CD8-positive, alpha-beta memory T cell (primary cell): ENCODE measurements at places on chromosomes 3 and 15. TPM values are rescaled to one million over a fixed set of nuclear protein-coding genes. Genes with fewer than 3 reads are reported as not detected.

- DNase-seq: no peak
Measured at GRCh38 chr3:44762170-44762677, 630 bp downstream of the KIF15 start.

DNA sequence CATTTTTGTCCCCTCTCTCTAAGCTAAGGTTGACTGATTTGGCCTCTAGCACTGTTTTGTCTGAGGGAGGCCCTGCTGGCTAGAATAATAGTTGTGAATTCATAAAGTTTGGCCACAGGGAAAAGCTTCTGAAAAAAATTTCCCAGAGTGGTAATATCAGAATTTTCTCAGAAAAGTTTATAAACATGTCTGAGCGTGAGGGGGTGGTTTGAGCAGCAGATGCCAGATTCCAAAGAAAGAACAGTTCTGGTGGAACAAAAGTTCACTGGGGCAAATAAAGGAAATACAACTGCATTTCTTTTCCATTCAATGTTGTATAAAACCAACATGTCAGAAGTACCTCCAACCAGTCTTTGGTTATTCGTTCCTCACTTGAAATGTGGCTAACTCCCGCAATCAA, 61.2 kb downstream of the CLDN1 start:
- no peak for DNase-seq

GRCh38 chr3:194633349-194634004, at the start of gene TMEM44:
TSS of gene TMEM44 (minus strand) at chr3:194633419. CDS start at chr3:194633215, 204 bp downstream.
- DNase-seq: peak; percentile 42

The ADAMTS17 gene
- 1.2 TPM for total RNA-seq

DNA sequence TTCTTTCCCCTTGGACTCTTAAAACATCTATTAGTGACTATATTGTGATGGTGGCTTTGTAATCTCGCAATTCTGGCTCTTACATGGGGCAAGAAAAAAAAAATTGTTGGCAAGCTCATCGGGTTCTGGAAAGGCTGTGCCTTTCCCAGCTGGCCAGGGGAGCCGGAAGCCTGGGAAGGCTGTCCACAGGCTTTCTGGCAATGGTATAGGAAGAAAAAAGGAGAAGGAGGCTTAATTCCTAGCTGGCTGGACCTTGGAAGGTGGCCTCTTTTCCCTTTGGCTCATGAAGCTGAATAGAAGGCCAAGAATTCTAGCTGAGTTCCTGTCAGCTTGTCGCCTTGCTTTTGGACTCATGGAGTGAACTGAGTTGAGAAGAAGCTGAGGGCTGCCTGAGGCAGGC, 243.5 kb upstream of the SEMA6D start:
- no peak for DNase-seq

DNA sequence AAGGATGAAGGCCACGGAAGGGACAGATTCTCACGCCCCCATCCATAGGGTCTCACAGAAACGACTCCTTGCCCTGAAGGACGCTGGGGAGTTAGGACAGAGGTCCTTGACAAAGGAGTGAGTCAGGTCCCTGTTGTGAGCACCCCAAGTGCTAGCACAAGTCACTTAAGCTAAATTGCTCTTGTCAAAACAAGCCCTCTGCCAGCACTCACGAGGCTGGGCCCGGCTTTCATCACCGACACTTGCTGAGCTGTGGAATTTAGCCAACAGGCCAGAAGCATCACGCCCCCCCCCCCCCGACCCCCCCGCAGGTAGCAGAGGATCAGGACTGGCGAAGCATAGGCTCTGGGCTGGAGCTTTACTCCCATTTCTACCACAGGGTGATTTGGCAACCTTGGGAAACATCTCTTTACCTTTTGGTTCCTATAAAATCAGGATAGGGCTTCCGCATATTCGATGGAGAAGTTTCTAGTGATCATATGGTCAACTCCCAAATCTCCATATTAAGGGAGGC, 75.4 kb downstream of the ADCY5 start:
- no peak for DNase-seq

- no peak for DNase-seq
Measured at GRCh38 chr15:86629409-86630356, 550.0 kb downstream of the AGBL1 start.

DNA sequence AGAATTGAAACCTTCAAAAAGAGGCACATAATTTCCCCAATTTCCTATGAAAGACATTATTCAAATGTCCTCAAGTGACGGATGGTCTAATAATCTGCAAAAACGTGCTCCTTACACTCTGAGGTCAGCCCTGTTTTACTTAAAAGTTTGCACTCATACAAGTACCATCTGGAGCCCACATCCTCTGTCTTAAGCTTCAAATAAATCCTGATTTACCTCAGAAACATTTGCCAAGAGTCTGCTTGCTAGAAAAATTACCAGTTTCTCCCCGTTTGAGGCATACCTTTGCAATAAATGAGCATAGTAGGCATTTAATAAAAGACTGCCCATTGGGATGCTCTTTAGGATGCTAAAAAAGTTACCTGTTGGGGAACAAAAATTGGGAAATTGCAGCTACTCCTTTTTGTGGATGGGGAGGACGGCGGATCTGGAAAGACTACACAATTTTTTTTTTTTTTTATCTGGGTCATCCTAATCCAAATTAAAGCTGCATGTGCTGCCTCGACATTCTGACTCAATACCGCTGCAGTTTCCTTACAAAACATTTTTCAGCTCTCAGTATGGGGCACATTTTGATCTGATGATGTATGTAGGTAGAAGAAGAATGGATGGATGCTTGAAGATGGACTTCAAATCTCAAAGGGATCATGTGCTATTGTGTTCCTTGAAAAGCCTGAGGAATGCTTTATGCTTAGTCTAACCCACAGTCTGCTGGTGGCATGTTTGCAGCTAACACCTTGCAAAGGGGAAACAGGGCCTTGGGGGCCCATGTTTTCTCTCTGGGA, 233.7 kb upstream of the ADAMTS9 start:
- no peak for DNase-seq

- DNase-seq: no peak
Measured at GRCh38 chr15:29774900-29775299, 47.4 kb downstream of the TJP1 start.

The P3H2 gene
- total RNA-seq: not detected
